Activated CD8-positive, alpha-beta memory T cell treated with anti-CD3 and anti-CD28 coated beads, Interleukin-2, amount 50 U/mL, for 48 hours (primary cell): ENCODE measurements at places on chromosomes 16 and 17.

- DNase-seq: no peak
Measured at GRCh38 chr17:63419949-63420867, 25.9 kb downstream of the CYB561 start.

- no peak for DNase-seq
Measured at GRCh38 chr16:89895482-89896250, 22.3 kb downstream of the TCF25 start.

GRCh38 chr16:51416926-51417325 lies 265.9 kb upstream of the SALL1 start:
- no peak for DNase-seq

DNA sequence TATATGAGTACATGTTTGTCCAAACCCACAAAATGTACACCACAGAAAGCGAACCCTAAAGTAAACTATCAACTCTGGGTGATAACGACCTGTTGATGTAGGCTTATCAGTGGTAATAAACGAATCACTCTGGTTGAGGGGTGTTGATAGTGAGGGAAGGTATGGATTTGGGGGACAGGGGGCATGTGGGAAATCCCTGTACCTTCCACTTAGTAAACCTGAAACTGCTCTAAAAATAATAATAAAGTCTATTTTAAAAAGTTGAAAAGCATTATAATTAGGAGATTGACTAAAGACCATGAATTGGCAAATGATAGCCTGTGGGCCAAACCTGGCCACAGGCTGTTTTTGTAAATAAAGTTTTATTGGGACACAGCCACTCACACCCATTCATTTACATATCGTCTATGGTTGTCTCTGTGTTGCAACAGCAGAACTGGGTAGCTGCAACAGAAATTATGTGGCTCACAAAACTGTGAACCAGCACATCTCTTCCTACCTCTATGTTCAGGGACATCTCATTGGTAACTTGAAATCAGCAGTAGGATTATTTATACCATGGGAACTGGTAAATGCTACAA lies 85.5 kb upstream of the CDYL2 start:
- DNase-seq: no peak

GRCh38 chr16:27290562-27290961 lies 22.0 kb upstream of the NSMCE1 start:
- DNase-seq: peak; percentile 49

DNA sequence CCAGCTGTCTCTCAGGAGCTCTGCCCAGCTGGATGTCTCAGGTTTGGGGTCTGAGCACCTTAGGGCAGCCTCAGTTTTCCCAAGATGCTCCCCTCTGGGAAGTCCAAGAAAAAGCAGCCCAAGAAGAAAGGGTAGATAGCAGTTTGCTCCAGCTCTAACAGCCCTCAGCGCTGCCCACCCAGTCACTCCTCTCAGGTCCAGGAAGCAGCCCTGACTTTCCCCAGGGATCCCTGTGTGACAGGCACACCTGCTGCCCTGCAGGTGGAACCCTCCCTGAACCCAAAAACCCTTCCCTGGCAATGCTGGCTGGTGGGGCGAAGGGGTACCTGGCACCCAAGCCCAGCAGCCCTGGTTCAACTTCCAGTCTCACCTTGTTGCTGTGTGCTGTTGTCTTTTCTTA lies 48.1 kb downstream of the BEAN1 start:
- DNase-seq: peak; percentile 48

DNA sequence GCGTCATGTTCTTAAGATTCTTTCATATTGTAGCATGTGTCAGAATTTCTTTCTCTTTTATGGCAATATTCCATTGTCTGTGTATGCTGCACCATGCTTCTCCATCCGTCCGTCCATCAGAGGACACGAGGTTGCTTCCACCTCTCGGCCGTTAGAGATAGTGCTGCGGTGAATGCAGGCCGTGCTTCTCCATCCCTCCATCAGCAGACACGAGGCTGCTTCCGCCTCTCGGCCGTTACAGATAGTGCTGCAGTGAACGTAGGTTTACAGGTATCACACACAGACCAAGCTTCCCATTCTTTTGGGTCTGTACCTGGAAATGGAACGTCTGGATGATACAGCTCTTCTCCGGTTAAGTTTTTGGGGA lies 113.5 kb downstream of the CMIP start:
- DNase-seq: no peak

GRCh38 chr16:13956635-13957196 lies 36.8 kb downstream of the ERCC4 start:
- no peak for DNase-seq
